ENCODE measurements at places on chromosomes 2 and 18.

DNA sequence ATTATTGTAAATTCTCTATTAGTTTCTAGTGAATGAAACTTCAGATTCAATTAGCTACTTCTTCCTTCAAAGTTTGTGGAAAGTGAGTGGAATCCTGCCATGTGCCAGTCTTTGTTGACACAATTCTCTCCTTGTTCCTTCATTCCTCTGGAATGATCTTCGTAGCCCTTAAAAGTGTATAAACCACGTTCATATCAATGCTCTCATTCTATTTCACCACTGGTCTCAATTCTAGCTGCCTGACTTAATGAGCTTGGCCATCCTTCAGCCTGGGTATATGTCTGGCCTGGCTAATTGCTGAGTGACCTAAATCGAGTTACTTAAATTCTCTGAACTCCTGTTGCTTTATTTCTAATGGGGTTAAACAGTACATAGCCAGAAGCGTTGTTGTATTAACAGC lies 43.5 kb downstream of the INSIG2 start:
- DNase-seq, result no peak

DNA sequence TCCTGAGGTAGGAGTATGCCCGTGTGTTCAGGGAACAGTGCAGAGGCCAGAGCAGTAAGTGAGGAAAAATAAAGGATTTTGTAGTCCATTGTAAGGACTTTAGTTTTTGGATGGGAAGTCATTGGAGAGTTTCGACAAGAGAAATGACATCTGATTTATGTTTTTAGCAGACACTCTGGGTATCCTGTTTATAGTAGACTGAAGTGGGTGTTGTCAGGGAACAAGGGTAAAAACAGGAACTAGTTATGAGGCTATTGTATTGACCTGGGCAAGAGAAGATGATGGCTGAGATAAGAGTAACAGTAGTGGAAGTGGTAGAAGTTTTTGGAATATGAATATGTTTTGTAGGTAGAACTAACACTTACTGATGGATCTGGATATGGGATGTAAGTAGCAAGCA lies 59.8 kb downstream of the GTF2A1L start:
- DNase-seq, result no peak

- no peak for DNase-seq
Observed at GRCh38 chr2:17864676-17865075, 13.8 kb upstream of the KCNS3 start.

DNA sequence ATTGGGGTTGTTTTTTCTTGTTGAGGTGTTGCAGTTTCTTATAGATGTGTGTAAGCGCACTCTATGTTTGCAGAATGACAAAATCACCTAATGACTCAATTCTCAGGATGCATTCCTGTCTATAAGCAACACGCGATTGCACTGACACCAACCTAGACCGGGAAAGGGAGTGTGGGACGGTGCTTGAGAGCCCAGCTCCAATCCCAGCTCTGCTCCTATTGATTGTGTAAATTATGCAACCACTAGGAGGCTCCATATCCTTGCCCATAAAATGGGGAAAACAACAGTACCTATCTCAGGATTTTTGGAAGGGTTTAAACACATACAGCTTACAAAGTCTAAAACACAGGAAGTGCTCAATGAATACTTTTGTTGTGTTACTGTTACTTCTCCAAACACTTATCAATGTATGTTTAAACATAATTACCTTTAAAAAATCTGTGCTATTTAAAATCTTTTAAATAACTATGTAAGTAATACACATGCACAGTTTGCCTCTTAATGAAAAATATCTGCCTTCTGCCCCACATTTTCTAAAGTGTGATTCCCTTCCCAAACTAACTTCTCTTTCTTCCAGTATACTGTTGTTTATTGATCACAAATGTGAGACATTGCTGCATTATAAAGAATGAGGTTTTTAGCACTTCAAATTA lies 132.5 kb downstream of the SPHKAP start:
- peak; percentile 9 for DNase-seq

- no peak for DNase-seq
Observed at GRCh38 chr2:43368483-43369385, 142.3 kb upstream of the ZFP36L2 start.

GRCh38 chr2:168740788-168741187 lies 61.6 kb upstream of the NOSTRIN start:
- no peak for DNase-seq

DNA sequence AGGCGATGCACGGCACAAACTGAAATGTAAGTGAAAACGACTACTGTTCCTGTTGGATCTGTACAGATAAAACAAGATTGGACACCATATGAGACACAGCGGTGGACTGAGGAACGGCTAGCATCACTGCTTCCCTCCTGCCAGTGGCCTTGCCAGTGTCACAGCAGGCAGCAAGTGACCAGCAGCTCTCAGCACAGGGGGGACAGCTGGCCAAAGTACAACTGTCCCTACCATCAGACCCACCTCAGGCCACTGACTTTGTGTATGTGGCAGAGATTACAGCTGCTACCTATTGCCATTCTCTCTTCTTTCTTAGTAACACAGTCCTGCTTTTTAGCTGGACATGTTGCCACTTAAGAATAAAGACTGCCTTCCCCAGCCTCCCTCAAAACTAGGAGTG lies 80.0 kb upstream of the SLC66A3 start:
- no peak for DNase-seq

Measured in progenitor cell of endocrine pancreas (in vitro differentiated cells).